ENCODE measurements at places on chromosomes 13 and 19.

DNA sequence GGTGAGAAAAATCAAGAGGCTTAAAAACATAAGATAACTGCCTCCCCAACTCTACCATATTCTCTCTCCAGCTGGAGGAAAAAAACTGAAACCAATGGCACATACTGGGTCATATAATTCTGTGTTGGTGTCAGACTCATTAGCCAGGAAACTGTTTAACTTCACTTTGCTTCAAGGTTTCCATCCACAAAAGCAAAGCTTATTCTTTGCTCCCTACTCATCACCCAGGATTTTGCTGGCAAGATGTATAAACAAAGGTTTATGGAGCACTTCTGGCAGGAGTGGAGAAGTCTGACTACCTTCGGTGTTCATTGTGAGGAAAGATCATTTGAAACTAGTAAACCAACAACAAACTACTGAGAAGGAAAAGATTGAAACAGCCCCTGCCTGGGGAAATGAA lies 197.5 kb upstream of the SERP2 start:
- DNase-seq, result no peak

DNA sequence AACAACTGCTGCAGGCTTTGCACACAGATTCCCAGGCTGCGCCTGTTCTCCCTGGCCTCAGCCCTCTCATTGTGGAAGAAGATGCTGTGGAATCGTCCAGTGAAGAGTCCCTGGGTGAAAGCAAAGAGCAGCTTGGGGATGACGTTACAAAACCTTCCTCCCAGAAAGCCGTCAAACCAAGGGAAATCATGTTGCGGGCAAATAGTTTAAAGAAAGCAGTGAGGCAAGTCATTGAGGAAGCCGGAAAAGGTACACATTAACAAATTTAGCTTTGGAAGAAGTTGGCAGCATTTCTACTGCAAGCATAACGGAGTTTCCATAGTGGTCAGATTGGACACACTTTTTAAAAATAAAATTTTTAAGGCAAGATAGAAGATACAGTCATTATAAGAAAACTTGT lies 82.9 kb upstream of the AKAP11 start:
- no peak for DNase-seq

DNA sequence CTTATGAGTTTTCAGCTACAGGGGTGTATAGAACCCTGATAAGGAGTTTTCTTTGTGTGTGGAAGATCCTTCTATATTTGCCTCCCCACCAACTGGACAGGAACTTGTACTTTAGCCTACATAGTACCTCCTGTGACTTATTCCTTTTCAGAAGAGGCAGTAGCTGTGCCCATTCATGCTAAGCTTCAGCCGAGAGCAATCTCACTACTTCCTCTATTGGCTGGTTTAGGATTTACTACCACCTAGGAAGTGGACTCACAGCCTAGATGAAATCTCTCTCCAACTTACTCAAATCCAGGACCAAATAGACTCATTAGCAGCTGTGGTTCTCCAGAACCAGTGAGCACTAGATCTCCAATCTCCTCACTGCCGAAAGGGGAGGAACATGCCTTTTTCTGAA lies 2.3 kb upstream of the REX1BD start:
- peak; percentile 56 for DNase-seq

DNA sequence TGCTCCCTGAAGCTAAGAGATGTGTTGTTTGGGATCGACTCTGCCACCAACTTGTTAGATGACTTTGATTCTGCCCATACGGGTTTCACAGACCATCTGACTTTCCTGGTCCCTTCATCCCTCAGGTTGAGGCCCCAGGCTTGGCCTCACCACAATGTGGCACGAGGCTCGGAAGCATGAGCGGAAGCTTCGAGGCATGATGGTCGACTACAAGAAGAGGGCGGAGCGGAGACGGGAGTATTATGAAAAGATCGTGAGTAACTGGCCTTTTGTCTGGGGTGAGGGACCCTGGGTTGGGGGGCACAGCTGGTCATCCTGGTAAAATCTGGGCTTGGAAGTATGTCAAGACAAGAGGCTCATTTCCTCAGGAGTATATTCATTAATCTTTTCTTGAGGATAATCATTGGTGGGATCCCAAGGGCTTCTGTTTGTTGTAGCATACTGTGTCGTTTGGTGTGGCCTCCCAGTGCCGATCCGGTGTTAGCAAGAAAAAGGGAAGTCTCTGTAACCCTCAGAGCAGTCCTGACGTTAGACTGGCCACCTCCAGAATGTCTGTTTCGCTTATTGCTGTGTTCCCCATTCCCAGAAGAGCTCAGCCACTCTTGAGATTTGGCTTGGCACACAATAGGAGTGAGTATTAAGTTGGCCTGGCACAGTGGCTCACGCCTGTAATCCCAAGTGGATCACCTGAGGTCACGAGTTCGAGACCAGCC lies 1.4 kb downstream of the CLASRP start:
- peak; percentile 55 for DNase-seq

DNA sequence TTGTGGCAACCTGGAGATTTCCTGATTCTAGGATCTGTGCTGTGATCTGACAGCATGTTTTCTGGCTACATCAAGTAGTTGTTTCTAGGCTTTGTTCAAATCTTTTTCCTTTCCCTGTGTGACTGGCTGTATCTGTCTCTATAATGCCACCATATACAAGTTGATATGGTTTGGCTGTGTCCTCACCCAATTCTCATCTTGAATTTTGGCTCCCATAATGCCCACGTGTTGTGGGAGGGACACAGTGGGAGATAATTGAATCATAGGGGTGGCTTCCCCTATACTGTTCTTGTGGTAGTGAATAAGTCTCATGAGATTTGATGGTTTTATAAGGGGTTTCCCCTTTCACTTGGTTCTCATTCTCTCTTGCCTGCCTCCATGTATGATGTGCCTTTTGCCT lies 24.6 kb upstream of the CLDN10 start:
- no peak for DNase-seq

- no peak for DNase-seq
These were observed 272.6 kb downstream of the DNAJC15 start for GRCh38 chr13:43295825-43296564.

DNA sequence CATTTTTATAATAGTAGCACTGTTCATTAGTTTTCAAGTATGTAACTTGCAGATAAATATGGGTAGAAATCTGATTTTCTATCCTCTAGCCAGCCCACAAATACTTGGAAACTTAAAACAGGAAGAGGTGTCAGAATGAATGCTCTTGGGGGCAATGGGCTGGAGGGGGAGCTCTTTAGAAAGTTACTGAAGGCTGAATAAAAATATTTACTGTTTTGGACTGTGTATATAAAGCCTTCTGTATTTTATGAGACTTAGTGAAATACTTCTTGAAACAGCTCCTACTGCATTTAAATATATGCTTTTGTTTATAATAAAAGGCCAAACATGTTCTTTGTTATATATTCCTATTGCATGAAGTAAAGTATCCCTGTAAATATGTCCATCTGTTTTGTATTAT lies 138.8 kb downstream of the RGCC start:
- no peak for DNase-seq

GRCh38 chr13:48161530-48162179 lies 66.8 kb upstream of the MED4 start:
- DNase-seq, result no peak

DNA sequence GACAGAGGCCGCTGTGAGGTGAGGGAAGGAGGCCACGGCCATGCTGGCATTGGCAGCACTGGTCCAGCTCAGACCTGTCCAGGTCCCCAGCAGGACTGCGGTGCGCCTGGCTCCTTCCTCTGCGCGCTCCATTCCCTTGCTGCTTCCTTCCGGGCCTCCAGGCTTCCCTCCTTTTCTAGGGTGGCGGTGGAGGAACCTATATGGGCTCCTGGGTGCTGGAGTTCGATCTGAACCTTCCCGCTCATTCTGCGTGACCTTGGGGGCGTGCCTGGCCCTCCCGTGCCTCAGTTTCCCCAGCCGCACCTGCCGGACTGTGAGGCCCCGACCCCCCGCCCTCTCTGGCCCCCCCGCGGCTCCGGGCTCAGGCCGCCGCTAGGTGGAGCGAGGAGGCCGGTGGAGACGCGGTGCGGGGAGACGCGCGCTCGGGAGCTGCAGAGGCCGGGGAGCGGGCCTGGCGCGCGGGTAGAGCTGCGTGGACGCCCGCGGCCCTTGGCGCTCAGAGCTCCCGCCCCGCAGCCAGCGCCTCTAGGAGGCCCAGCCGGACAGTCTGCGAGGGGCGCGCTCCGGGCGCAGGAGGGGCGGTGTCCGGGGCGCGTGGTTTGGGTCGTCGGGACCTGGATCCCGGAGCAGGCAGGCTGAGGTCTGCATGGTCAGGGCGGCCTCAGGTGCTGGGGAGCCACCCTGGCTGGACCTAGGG lies 29.9 kb downstream of the EFNA2 start:
- peak; percentile 9 for DNase-seq

DNA sequence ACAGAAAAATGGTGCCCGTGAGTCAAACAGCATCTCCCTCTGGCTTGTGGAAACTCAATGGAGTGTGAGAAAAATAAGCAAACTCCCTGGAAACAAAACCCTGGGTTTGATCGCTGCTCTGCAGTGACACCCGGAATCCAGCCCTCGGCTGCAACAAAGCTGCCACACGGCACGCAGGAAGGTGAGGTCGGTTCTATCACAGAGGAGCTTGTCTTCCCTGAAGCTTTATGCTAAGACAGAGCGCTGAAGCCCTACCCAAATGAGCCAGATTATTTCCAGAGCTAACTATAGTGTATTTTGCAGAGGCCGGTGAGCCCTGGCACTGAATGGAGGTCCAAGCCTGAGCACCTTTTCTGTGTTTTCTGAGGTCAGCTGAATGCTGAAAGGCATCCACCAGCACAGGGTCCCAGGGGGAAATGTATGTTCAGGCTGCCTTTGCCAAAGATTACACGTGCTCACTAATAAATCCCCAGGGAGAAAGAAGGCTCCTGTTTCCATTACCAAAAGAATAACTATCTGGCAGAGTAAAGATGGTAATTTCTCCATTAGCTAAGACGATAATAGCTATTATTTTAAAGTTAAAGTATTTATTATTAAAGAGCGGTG lies 77.8 kb downstream of the TSHZ3 start:
- DNase-seq, result no peak

GRCh38 chr13:93227280-93227877 lies 772 bp downstream of the GPC6 start:
- DNase-seq, result no peak

GRCh38 chr19:35644987-35645679 lies 3.0 kb upstream of the COX6B1 start:
- DNase-seq, result peak; percentile 78

- no peak for DNase-seq
These were observed 682 bp downstream of the PIK3R2 start for GRCh38 chr19:18153556-18154134.

- no peak for DNase-seq
These were observed 30.1 kb downstream of the ZAR1L start for GRCh38 chr13:32284927-32285632.

GRCh38 chr13:54210397-54211049 lies 1181.9 kb downstream of the OLFM4 start:
- no peak for DNase-seq
